ENCODE measurements at places on chromosomes 16 and 17.

DNA sequence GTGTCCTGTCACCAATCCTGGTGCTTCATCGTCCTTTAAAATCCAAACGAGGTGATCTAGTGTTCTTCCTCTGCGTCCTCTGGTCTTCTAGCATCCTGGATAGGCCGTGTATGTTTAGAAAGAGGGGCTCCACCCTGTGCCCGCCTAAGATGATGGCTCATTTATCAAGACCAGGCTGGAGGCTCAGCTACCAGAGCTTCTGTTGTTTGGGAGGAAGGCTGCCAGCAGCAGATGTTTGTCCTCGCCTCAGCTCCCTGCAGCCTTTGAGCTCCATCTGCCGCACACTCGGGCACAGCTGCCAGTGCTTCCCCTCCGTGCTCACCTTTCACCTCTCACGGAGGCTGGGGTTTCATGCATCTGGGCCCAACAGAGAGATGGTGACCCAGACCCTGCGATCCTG, 954.7 kb upstream of the RBFOX1 start:
- DNase-seq: no peak

- DNase-seq: no peak
Measured at GRCh38 chr16:74466872-74467271, 45.6 kb upstream of the CLEC18B start.

DNA sequence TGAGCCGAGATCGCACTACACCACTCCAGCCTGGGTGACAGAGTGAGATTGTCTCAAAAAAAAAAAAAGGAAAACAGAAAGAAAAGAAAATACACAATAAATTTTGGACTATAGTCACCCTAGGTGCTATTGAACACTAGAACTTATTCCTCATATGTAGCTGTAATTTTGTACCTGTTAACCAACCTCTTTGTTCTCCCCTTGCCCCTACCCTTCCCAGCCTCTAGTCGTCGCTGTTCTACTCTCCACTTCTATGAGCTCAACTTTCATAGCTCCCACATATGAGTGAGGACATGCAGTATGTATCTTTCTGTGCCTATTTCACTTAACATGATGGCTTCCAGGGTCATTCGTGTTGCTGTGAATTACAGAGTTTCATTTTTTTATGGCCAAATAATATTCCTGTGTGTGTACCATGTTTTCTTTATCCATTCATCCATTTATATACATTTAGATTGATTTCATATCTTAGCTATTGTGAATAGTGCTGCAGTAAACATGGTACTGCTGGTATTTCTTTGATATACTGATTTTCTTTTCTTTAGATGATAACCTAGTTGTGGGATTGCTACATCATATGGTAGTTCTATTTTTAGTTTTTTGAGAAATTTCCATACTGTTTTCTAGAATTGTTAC, 28.3 kb downstream of the VPS35L start:
- DNase-seq: no peak

GRCh38 chr16:75160386-75160785, 12.1 kb downstream of the ZFP1 start:
- DNase-seq: no peak

DNA sequence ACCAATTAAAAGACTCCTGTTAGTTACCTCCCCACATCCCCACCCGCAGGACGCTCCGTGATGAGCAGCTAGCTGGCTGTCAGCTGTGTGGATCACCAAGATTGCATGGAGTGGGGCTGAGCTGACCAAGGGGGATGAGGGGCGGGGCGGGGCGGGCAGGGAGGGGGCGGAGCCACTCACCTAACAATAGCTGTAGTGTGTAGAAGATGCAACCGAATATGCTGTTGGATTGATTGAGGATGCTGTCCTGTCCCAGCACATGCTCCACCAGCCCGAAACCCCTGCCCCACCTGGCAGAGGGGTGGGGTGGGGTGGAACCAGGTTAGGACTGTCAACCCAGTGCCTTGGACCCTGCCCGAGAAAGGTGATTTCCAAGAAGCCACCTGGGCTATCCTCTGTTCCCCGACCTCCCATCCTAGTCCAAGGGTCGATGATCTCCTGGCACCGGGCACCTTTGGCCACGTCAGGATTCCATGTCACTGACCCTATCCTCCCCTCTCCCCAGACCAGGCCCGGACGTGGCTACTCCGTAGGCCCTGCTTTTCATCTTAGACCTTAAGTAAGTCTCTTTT, 1.4 kb downstream of the VKORC1 start:
- no peak for DNase-seq

- no peak for DNase-seq
Measured at GRCh38 chr16:87970186-87970585, 19.0 kb downstream of the BANP start.

GRCh38 chr17:61443475-61443882, 8.7 kb upstream of the TBX4 start:
- no peak for DNase-seq

DNA sequence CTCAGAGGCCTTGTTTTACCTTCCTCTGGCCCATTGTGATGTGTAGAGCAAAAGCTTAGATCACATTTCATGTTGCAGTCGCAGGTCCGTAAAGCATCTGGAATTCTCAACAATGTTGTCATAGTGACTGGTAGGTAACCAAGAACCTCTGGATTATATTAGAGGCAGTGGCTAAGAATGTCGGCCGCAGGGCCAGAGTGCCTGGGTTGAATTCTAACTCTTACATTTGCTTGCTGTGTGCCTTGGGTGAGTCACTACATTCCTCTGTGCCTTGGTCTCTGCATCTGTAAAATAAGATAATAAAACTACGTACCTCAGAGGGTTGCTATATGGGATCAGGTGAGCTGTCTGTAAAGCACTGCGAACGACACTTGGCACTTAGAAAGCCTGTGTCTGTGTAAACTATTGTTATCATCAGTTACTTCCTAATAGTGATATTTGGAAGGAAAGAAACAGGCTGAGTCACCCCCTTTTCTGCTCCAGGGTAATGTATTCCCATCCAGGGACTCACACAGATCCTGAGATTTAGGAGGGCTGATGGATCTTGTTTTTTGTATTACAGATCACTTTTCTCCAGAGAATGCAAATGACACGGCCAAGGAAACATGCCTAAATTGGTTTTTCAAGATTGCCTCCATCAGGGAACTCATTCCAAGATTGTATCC, 52.2 kb downstream of the VPS35L start:
- no peak for DNase-seq

DNA sequence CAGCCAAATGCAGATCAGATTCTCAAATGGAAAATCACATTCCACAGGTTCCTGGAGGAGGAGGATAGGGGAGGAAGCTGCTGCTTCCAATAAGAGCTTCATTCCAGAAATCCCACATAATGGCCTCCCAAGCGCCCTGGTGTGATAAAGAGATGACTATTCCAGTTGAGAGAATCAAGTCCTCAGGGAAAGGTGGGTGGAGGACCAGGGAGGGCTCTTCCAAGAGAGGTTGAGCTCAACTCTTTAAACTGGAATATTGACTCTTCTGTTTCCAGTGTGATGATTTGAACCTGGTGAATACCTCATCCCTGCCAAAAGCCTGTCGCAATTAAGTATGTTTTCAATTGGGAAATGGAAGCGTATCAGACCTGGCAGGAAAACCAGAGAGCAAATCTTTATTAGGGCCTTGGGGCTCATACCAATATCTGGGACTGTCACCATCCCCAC, 81.4 kb upstream of the DYNLRB2 start:
- no peak for DNase-seq

DNA sequence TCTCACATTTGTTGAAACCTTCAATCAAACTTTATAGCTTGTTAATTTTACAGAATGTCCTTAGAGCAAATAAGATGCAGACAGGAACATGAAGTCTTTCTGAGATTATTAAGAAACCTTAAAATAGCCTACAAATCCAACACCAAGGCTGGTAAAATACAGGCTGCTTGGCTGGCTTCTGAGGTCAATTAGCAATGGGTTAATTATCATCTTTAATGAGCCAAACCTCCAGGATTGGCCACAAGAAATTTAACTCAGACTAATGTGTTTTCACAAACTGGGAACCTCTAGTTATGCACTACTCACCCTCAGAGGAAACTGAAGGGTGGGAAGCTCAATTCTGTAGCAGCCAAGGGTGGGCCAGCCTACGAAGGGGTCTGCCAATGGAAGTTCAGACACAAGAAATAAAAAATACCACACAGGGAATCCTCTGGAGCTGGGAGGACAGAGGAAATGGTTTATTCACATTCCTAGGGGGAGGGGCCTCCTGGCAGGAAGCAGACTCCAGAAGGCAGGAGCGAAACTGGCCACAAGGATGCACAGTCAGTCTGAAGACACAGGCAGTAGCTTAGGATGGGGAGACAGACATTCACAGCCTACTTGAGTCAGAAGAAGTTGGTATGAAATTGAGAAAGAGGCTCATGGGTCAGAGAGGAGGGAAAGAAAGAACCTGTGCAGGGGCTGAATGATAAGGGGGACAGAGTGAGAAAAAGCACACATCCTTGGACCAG, 36.1 kb downstream of the HIC1 start:
- no peak for DNase-seq

- no peak for DNase-seq
Measured at GRCh38 chr17:64130559-64131001, 636 bp upstream of the ERN1 start.

DNA sequence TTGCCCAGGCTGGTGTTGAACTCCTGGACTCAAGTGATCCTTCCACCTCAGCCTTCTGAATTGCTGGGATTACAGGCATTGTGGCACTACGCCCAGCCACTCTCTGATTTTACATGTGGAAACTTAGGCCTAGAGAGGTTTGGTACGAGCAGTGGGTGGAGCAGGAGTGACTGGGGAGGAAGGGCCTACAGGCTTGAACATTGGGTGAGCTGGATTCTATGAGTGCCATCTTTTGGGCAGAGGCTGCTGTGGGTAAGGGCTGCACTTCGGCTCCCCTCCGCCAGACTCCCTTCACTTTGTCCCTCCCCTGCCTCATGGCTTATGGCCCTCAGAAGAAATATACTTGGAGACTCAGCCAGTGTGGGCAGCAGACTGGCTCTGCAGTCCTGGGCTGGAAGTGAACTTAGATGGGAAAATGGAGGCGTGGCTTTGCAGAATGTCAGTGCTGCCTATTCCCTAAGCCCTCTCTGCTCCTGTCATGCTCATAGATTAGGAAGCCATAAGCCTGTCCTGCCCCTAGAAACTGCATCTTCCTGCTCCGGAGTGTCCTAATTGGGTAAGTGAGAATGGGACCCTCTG, 9.5 kb upstream of the MRC2 start:
- DNase-seq: no peak

GRCh38 chr17:47276868-47277267, 23.2 kb downstream of the ITGB3 start:
- DNase-seq: no peak

DNA sequence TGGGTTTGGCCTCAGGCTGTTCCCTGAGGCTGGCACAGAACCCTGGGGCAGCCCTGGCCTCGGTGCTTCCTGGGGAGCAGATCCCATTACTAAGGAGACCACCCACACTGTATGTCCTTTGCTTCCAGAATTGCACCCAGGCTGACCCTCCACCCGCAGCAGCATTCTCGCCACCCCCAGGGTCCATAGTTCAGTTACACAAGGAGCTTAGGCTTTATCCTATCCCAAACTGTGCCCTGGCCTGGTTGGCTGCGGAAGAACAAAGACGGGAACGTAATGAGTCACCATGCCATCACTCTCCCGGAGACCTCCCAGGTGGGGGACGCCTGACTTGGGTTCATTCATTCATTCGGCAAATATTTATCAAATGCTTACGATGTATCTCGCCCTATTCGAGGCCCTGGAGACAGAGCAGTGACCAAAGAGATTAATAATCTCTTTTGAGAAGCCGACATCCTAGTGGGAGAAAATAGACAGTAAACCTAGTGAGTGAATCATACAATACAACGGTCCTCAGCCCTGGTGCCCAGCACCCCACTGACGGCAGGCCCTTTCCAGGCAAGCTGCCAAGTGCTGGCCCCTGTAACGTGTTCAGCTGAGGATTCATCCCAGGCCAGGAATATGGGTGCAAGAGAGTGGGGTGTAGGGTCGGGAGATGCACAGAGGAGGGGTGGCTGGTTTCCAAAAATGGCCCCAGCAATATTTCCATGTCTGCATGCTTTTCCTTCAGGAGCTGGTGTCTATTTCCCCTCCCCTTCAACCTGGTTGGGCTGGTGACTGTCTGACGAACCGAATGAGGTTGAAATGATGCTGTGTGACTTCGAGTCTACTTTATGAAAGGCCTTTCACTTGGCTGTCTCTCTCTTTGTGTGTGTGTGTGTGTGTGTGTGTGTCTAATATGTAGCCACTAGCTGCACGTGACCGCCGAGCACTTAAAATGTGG, 134.2 kb downstream of the MGAT5B start:
- no peak for DNase-seq

- DNase-seq: no peak
Measured at GRCh38 chr16:50037662-50038220, 12.7 kb downstream of the CNEP1R1 start.

DNA sequence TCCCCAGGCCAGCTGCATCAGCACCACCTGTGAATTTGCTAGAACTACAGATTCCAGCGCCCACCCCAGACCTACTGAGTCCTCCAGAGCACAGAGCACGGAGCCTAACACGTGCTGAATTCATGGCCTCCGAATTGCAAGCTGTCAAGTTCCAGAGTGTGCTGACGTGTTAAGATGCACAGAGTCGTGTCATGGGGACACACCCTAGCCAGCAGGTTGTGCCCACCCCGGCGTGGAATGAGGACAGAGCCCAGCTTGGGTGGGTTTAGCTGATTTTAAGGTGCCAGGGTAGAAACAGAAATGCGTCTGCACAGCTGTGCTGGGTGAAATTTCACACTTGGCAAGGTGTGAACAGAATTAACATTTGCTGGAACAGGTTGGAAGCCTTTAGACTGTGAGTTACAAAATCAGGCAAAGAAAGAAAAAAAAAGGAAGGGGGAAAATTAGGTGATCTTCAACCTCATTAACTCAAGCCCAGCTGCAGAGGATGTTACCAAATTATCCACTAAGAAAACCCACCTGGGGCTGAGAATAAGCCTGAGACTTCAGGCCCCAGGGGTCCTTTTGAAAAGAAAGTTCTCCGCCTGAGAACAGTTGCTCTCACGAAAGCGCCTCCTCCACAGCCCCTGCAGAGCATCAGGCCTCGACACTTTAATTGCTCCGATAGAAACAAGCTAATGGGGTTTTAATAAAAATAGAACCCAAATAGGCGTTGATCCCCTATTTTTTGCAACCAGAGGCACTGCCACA, 27.1 kb downstream of the GINS3 start:
- no peak for DNase-seq

- DNase-seq: peak; percentile 80
Measured at GRCh38 chr16:67719048-67719777, at the start of gene GFOD2. Gene GFOD2, minus strand, starts transcription at chr16:67719316. Its CDS starts 33,601 bp downstream, at chr16:67685715.
